Tongue (tissue), 3 donors: ENCODE measurements at places on chromosomes 2 and 18.

- no peak for DNase-seq
These were observed 37.0 kb downstream of the CD8B2 start for GRCh38 chr2:106523976-106524665.

GRCh38 chr2:36449213-36449612 is 93.6 kb downstream of the CRIM1 start:
- no peak for DNase-seq

GRCh38 chr2:151182899-151183809 is 78.5 kb downstream of the RBM43 start:
- no peak for DNase-seq

- no peak for DNase-seq
These were observed 458.1 kb upstream of the RAB12 start for GRCh38 chr18:8151181-8151580.

GRCh38 chr2:100640431-100641124 is 77.8 kb downstream of the PDCL3 start:
- no peak for DNase-seq

- DNase-seq = peak; percentile 54
These were observed at the start of gene NOSTRIN for GRCh38 chr2:168801961-168802858. NOSTRIN (plus strand) TSS chr2:168802637; CDS start chr2:168802647, 10 bp downstream.

- DNase-seq = no peak
These were observed 20.1 kb upstream of the BMPR2 start for GRCh38 chr2:202355993-202356505.

- no peak for DNase-seq
These were observed 80.9 kb downstream of the CABYR start for GRCh38 chr18:24219561-24220317.

DNA sequence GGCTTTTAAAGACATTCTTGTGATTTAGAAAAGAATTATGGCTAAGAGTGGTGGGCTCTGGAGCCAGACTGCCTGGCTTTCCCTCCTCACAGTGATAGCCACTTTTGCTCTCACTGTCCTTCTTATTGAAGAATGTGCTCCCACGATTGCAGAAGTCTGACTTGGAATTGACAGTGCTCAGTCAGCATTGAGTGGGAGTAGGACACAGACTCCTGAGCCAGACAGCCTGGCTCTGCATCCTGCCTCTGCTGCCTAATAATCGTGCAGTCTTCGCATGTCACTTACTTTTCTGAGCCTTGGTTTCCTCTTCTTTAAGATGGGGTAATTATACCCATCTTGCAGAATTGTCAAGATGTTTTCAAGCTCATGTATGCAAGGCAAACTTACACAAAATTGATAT is 23.3 kb downstream of the SPATS2L start:
- no peak for DNase-seq

- DNase-seq = no peak
These were observed 124.8 kb upstream of the ITGB6 start for GRCh38 chr2:160324917-160325316.

- peak; percentile 50 for DNase-seq
These were observed 907 bp downstream of the FHL2 start for GRCh38 chr2:105397953-105398335.

DNA sequence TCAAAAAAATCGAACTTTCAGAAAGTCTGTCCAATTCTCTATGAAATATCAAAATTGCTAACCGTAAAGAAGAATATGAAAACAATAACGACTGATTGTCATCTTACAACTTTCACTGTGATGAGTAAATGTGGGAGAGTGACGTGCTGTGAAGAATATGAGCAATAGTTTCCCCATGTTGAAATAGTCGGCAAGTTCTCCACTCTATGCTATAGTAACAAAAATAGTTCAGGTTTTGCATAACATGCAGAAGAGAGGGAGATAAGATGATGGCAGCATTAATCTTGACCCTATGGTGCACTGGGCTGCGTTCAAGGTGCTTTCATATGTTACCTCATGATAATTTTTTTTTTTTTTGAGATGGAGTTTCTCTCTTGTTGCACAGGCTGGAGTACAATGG is 196.8 kb upstream of the CYRIA start:
- DNase-seq = no peak

DNA sequence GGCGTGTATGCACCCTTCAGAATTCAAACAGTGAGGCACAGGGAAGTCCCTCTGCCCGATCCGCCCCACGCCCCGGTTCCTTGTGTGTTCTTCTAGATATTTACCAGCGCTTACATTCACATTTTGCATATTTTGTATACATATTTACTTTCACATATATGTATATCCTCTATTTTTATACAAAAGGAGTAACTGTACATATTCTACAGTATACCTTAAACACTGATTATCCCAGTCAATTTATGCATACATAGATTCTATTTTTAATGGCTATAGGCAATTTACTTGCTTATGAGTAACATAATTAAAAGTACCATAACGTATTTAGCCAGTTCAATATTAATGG is 307 bp upstream of the DUSP11 start:
- no peak for DNase-seq

- no peak for DNase-seq
These were observed 662.3 kb downstream of the IRS1 start for GRCh38 chr2:226137201-226137811.

GRCh38 chr2:119116411-119117295 is 41.9 kb downstream of the C1QL2 start:
- no peak for DNase-seq

DNA sequence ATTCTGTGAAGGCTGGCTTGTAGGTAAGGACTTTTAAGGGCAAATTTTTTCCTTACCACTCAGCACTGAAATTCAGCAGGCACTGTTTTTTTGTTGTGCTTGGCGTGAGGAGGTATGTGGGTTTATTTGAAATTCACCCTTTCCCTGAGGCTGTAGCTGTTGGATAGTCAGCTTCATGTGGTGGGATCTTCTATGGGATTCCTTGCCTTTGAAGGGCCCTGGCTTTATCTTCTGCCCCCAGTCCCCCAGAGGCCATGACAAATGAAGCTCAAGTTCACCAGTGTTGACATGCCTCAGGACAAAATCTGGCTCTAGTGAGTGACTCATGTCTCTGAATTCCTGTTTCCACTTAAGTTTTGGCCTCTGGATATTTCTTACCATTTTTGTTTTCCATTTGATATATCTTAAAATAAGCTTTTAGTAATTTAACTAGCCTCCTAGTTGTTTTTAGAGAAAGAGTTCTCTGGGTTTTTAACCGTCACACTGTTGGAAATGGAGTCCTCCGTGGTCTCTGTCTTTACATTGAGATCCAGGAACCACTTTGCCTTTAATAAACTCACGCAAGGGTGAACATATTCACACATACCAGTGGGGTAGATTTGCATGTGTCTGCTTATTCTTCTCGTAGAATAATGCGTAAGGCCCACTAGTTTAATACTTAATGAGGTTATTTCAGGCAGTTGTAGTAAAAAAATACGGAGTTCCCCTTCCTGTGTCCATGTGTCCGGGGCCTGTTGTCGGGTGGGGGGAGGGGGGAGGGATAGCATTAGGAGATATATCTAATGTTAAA is 211.1 kb upstream of the FAM98A start:
- peak; percentile 14 for DNase-seq

- peak; percentile 69 for DNase-seq
These were observed 7.5 kb upstream of the MYO3B start for GRCh38 chr2:170170281-170171040.
